T1000 (cell line): ENCODE measurements at places on chromosomes 4 and X.

- DNase-seq: no peak
Measured at GRCh38 chr4:99379571-99379970, 27.0 kb upstream of the ADH1C start.

- no peak for DNase-seq
Measured at GRCh38 chr4:169369634-169370033, 98.9 kb upstream of the SH3RF1 start.

GRCh38 chr4:184237612-184238011, 19.9 kb upstream of the ENPP6 start:
- DNase-seq: no peak

- DNase-seq: no peak
Measured at GRCh38 chrX:64204701-64205440, 637 bp downstream of the AMER1 start.

- DNase-seq: no peak
Measured at GRCh38 chr4:18815779-18816173, 794.2 kb upstream of the LCORL start.

- no peak for DNase-seq
Measured at GRCh38 chr4:74408639-74409038, 36.3 kb upstream of the AREG start.

GRCh38 chr4:40747207-40747835, 2.4 kb upstream of the NSUN7 start:
- no peak for DNase-seq

DNA sequence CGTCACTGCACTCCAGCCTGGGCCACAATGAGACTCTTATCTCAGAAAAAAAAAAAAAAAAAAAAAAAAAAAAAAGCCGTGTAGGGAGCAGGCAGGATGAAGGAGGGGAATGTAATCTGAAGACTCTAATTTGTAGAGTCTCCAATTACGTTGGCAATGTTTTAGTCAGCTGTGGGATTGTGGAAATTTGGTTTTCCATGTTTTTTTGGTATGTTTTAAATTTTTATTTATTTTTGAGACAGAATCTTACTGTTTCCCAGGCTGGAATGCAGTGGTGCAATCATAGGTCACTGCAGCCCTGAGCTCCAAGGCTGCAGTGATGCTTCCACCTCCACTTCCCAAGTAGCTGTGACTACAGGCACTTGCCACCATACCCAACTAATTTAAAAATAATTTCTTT, 56.5 kb downstream of the NSD2 start:
- no peak for DNase-seq

GRCh38 chr4:76607266-76607799, 172.3 kb downstream of the SHROOM3 start:
- no peak for DNase-seq

GRCh38 chrX:41684138-41684537, 4.6 kb upstream of the GPR34 start:
- no peak for DNase-seq
